ENCODE measurements at places on chromosomes 4 and X.

DNA sequence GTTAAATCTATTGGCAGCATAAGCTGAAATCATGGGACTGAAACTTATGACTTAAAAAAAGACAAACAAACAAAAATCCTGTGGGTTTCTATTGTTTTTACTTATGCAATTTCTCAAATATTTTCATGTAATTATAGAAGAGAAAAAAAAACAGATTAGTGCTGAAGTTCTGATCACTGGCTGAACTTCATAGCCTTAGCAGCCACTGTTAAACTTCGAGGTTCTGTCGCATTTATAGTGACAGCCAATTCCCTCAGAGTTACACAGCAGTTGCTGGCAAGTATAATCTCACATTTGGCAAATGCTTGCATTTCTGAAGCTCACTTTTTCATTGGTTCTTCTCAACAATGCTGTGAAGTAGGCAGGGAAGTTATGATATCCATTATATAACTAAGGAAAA lies 748.9 kb upstream of the MAGEB2 start:
- no peak for DNase-seq

GRCh38 chrX:129843209-129843458 lies 552 bp downstream of the ZDHHC9 start:
- peak; percentile 74 for DNase-seq

DNA sequence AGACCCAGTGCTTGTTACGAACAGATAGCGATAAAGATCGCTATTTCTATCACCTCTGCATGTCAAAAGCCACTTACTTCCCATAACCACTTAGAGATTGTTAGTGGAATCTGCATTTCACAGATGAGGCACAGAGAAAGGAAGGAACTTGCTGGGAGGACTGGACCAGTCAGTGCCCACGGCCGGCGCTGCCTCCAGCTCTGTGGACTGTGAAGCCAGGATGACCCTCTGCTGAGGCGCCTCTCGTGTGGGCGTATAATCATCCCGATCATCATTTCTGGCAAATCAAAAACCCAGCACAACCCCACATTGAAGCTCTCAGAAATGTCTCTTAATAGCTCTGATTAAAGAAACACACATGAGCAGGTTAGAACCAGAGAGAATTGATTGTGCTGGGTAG lies 61.5 kb upstream of the ADRA2C start:
- no peak for DNase-seq

GRCh38 chr4:56301997-56302496 lies 85.2 kb downstream of the AASDH start:
- no peak for DNase-seq

GRCh38 chrX:145751943-145752342 lies 65.7 kb upstream of the SLITRK2 start:
- DNase-seq: no peak

DNA sequence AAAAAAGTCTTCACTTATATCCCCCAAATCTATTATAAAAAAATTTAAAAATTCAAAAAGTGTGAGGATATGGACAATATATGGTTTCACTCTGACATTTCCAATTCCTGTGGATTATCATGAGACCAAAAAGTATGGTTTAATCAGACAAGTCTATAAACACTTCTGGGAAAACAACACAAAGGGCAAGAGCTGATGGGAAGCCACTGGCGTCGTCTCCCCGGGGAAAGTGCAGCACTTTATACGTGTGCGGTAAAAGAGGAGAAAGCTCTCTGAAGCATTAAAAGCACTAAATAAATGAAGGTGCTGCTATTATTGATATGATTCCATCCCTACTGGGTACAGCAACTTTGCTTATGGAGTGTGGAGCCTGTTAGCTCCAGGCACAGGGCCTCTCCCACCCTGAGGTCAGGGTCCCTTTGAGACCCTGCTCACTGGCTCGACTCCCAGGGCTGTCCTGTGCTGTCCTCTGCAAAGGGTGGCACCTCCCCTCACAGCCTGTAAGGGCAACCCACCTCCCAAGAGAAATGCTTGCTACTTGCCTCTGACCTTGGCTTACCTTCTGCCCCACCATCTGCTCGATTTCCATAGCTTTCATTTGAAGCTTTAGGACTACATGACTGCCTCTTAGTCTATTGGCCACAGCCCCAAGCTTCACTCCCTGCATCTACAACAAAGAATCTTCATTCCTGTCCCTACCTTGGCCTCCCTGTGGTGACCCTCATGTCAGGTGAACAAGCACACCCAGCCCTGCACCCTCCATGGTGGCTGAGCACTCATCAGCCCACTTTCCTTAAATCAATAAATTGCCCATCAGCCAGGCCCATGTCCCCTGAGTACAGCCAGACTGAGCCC lies 248.6 kb downstream of the HNRNPD start:
- DNase-seq: no peak

DNA sequence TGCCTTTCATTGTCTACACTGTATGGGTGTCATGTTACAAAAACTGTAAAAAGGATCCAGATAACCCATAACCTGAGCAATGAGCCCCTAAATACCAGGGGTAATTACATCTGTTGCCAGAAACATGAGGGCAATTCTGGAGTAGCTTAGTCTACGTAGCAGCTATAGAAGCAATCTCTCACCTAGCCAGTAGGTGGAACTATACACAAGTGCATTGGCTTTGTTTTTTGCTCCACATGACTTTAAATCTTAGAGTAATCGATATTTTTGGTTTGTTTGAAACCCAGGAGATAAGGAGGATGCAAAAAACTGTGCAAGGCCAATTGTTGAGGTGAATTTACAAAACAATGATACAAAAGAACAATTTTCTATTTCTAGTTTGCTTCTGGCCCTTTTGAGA lies 57.5 kb downstream of the GPR82 start:
- DNase-seq: no peak

- DNase-seq: no peak
These were observed 45.0 kb downstream of the NAF1 start for GRCh38 chr4:163121689-163122088.

All from coronary artery (tissue), 2 donors.